ENCODE measurements at places on chromosomes 5 and 9.

- DNase-seq = no peak
Observed at GRCh38 chr5:73380710-73381589, 67.6 kb downstream of the FOXD1 start.

DNA sequence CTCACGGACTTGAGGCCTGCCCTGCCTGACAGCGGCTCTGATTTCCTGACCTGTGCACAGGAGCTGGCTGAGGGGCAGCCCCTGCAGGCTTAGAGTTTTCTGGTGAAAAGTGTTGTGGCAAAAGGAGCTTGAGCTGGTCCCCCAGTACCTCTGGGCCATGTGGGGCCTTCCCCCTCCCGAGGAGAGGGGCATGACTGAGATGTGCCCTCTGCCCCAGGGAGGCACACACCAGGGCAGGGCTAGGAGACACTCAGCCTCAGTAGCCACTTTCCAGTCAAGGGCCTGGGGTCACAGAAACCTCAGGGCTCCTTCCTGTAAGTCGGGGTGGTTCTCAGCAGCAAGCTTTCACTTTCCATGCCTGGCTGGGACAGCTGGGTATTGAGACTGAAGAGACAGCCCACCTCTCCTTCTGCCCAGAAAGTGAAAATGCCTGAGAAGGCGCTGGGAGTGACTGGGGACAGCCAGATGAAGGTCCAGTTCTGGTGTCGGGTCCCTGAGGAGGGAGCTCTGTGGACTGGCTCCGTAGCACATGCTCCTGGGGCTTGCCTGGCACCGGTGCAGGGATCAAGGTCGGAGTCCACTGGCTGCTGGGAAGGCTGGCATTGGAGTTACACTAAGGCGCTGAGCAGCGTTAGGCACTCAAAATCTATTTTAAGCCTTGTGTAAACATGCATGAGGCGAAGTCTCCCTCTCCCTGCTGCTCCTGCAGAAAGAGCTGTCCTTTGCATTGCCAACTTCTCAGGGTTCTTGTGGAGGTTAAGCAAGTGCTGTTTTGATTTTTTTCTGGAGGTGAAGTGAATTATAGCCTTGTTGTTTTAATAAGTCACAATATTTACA lies 394.9 kb downstream of the GADD45G start:
- no peak for DNase-seq

- no peak for DNase-seq
Observed at GRCh38 chr9:125330587-125330986, 69.0 kb downstream of the GAPVD1 start.

- no peak for DNase-seq
Observed at GRCh38 chr9:104232781-104233341, 138.8 kb downstream of the SMC2 start.

DNA sequence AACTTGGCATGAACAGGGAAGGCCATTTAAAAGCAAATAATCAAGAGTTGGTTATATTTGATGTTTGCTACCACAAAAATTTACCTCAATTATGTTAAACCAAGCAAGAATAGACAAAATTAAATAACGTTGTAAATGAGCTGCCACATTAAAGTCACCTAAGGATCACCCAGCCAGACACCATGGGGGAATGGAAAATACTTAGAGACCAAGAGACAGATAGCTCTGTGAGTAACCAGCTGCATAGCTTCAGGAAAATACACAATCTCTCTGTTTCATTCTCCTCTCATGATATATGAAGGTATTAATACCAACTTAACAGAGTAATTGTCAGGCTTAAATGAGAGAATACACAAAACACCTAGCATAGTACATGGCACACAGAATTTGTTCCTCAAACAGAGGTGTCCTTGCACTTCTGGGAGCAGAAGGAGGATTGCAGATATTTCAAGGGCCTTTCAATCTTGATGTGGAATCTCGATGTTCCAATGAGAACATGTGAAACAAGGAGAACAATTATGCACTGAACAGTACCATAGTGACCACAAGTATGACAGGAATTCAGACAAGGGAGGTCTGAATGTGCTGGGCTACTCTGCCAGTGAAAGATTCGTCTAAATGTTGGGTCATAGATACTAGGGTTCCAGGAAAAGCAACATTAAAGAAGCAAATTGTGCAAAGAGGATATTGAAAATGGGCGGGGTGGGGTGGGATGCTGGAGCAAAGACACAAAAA lies 18.6 kb downstream of the JAKMIP2 start:
- DNase-seq = no peak

DNA sequence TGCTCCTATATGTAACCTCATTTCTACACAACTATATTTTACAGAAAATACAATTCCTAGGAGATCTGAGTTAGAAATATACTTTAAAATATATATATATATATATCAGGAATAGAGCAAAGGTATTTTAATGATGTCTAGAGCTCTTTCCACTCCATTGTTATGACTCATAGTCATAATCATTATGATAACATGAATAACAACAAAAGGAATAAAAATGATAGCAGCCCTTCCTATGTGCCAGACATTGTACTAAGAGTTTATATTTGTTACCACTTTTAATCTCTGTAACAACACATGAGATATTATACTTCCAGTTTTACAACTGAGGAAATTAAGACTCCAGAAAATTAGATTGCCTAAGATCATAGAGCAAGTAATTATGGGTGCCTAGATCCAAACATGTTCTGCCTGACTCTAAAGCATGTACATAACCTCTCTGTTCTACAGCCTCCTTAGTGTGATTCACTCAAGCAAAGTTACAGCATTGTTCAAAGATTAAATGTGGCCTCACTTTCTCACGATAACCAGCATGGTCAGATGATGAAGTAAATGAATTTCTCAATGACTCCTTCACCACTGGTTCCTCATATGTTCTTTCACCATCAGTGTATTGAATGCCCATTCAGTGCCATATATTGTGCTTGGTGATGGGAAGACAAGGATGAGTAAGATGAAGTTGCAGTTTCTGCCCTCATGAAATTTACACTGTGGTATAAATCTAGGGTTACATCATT lies 452.1 kb downstream of the EFNA5 start:
- no peak for DNase-seq

DNA sequence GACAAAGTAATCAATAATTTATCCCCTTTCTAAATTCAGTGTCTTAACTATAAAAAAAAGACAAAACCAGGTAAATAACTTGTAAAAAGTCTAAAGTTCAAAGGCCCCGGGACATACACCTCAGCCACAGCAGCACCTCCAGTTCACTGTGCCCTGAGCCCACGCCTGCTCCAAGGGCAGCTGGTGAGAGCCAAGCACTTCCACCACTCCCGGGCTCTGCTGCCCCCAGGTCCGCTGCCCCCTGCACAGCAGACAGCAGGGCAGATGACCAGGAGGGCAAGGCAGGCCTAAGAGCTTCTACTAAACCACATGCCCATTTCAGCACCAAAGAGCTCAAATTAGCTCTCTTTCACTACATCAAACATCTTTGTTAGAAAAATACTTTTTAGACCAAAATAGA lies 91.9 kb downstream of the CAMSAP1 start:
- no peak for DNase-seq

- DNase-seq = no peak
Observed at GRCh38 chr5:141779503-141779973, 97.5 kb upstream of the ARAP3 start.

GRCh38 chr9:135736979-135737839 lies 35.2 kb downstream of the KCNT1 start:
- DNase-seq = no peak

GRCh38 chr5:15946026-15946425 lies 233.6 kb downstream of the MARCHF11 start:
- no peak for DNase-seq

DNA sequence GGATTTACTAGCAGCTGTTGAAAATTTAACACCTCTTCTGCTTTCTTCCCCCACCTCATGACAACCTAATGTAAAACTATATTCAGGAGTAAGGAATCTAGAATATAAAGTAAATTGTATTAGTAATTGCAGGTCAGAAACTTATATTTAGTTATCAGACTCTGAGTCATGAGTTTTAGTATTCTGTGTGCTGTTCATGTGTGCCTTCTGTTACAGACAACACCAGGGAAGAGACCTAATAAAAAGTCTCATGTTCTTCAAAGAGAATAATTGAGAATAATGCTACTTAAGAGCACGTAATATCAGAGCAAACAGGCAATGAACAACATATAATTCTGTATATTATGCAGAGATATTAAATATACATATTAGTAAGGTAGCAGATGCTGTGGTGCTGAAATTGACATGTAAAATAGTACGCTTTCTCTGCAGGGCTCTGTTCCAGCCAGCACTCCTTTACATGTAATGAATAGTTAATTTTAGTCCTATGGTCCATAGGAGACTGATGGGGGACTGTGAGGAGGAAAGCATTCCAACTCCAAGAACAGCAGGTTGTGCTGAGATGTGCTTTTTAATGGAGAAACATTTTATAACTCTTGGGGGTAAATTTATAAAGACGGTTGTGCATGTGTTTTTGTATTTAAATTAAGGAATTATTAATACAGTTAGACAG lies 106.4 kb downstream of the ZSWIM6 start:
- no peak for DNase-seq

DNA sequence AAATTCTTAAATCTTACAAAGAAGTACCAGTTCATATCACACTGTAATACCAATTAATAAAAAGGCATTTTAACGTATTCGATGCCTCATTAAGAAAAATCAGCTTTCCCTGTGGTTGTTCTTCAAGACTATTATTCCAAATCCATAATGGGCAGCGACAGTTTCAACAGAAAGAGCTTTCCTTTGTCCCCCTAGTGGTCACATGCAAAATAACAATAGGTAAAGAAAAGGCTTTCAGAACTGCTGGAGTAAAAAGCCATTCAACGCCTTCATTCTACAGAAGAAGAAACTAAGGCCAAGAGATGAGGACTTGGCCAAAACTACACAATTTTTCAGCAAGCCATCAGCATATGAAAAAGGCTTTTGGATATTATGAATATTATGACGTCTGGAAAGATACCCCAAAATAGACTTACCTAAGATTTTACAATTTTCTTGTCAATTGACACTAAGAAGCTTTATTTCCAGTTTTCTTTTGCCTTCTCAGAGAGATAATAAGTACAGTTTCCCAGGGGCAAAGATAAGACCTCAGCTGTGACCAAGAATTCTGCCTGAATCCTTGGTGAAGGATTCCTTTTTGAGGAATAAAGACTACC lies 6.7 kb upstream of the CDH6 start:
- DNase-seq = no peak

- no peak for DNase-seq
Observed at GRCh38 chr9:16445141-16445920, 425.1 kb downstream of the BNC2 start.

GRCh38 chr9:8491563-8491962 lies 692.0 kb upstream of the DMAC1 start:
- no peak for DNase-seq

DNA sequence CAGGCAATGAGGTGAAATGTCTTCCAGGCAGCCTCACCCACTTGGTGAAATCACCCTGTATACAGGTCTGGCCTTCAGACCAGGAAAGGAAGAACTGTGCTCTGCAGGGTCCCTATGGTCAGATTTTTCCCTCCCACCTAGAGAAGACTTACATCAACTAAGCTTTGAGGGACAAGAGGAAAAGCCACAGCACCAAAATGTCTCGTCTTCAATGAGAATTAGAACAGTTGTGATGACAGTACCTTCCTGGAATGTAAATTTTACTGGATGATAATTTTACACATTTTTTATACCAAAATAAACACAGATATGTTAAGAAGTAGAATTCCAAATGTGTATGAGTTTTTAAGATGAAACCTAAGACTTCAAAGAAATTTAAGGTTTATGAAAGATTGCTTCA lies 283.9 kb downstream of the SPOCK1 start:
- DNase-seq = no peak

- no peak for DNase-seq
Observed at GRCh38 chr5:173574983-173575382, 41.5 kb downstream of the BOD1 start.

- DNase-seq = no peak
Observed at GRCh38 chr5:72280581-72281069, 39.4 kb downstream of the MRPS27 start.

GRCh38 chr5:64834611-64835010 lies 65.9 kb downstream of the CWC27 start:
- DNase-seq = no peak

- DNase-seq = no peak
Observed at GRCh38 chr5:36418152-36418979, 116.7 kb upstream of the RANBP3L start.

DNA sequence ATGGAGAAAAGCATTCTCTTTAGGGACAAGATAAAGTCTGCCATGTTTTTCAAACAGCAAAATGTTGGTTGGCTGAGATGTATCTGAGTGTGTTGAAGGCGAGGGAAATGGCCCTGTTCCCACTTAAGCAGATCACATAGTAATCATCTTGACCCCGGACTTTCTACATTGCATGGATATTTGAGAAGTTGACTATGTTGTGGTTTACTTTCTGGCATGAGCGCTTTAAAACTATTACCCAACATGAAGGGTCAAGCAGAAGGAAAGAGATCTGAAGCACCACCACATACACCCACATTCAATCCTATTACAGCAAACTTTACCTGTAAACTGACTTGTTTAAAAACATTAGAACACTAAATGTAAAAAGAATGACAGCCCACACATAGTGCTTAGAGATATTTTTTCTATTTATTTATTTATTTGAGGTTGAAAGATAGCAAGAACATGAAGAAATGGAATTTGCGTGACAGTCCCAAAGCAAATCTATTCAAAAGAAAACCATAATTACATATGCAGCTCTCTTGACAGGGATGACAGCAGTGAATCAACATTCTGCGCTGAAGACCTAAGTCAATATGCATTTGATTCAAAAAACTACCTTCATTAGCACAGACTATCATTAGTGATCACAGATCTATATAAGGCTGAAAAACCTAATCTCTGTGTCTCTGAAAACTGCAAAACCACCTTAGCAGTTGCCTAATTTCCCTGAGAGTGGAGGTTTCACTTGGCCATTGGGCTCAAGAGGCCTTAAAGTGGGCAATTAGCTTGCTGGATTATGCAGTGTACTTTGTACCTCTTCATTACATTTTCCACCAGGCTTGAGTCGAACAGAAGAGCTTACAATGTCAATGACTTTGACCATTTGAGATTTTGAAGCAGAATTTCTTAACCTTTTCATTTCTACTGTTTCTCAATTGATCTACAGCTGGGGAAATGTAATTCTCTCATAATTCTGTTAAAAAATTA lies 195.0 kb downstream of the PDE4D start:
- no peak for DNase-seq

GRCh38 chr9:4739587-4740387 lies 1.2 kb downstream of the AK3 start:
- DNase-seq = no peak

GRCh38 chr5:53031695-53032096 lies 42.5 kb downstream of the ITGA2 start:
- DNase-seq = no peak

Measured in cortex of kidney (tissue), 1 donor.